ENCODE measurements at places on chromosomes 12 and 14.

DNA sequence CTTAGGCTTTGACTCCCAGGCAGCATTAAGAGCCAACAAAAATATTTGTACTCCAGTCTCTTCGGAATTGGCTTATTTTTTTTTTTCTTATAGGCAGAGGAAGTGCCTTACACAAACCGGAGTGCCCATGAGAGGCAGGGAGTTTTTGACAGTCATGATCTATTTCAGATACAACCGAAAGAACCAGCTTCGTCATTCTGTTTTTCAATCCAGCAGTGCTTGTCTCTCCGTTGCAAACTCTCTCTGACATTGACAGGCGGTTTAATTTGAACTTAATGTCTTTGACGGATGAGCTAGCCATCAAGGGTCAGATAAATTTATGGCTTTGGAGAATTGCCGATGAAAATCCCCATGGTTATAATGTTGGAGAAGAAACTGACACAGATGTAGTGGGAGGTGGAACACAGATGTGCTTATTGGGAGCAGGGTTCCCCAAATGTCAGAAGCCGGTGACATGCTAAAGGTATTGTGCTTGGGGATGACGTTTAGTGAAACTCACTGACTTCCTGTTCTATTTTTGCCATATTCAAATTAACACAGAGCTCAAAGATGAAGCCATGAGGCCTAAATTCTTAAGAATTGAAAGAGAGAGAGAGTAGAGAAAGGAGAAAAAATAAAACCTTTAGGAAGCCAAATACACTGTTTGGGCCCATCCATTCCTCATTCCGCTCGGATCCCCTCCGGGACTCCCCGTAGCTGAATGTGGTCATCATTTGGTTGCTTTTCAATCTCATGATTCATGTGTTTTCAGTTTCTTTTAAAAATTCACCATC lies 59.7 kb downstream of the PLXNC1 start:
- peak; percentile 20 for DNase-seq

- DNase-seq = no peak
These were observed 10.7 kb upstream of the GPR68 start for GRCh38 chr14:91255026-91255695.

DNA sequence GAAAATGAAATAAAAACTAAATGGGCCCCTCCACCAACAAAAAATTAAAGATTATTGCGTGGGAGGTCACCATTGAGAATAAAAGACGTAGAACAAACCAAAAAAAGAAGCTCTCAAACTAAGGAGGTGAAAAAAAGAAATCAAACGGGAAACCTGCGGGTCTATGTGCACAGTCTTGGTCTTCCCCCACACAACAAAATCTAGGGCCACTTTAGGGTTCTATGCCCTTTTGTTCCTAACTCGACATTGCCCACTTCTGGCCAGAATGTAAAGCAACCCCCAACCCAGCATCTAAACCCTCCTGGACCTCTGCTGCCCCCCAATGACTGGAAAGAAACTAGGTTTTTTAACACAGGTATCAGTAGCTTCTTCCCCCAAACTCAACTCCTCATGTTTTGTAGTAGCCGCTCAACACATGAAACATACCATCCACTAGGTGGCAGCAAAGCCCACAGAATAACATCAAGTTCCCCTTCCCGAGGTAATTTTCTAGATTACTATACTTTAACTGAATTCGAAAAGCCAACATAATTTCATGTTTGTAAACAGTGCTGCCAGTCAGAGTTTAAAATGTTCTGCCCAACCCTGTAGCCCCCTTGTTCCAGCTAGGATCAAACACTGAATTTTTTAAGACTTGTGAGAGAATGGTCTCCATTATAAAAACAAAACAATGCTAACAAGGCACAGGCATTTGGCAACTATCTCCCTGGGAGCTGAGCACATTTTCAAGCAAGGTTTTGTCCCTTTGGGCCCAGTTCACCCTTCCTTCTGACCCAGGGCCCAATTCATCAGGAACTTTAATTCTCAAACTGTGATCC lies 18.7 kb downstream of the DAD1 start:
- peak; percentile 70 for DNase-seq

DNA sequence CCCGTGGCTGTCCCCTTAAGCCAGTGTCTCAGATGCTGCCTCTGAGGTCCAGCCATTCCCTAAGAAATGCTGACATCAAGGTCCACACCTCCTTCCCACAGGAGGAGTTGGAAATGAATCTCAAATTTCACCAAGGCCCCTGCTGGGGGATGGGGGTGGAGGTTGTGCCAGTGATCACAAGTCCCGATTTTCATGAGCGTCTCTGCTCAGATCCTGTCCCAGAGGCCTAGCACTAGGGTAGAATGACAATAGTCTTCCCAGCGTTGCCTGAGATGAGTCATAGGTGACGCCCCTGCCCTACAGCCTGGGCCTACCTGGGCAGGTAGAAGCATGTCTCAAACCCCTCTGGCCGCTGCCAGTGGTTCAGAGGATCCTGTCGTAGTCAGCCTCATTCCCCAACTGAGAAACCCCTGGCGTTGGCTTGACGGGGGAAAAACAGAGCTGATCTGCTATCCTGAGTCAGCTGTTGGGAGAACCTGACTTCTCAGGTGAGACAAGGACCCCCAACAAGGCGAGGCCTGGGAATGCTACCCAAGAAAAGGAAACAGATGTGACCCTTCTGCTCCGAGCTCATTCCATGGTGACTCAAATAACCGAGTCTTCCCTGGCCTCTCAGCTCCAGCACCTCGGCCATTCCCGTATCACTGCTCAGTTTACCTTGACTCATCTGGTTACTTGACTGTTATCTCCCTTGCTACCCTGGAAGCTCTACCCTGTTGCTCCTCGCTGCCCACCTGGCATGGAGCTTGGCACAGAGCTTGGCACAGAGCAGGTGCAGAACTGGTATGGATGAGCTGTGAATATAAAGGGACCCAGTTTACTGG lies 21.8 kb upstream of the SPPL3 start:
- DNase-seq = no peak

DNA sequence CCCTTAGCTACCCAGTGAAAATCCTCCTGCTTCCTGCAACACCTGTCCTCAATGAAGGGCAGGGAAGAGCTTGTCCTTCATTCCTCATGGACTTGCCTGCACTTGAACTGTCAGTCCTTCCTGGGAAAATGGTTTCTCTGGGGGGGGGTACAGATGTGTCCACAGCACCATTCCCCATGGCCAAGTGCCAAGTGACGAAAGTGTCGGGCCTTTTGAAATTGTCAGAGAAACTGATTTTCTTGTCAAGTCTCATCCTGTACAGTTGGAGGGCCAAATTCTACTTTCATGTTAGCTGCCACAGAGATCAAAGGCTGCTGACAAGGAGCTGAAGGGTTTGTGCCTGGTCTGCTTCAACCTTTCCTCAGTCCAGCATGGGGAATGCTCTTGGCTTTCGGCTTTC lies 179.5 kb upstream of the PARP11 start:
- DNase-seq = no peak

- DNase-seq = no peak
These were observed 218.1 kb upstream of the RTL1 start for GRCh38 chr14:101121508-101122139.

DNA sequence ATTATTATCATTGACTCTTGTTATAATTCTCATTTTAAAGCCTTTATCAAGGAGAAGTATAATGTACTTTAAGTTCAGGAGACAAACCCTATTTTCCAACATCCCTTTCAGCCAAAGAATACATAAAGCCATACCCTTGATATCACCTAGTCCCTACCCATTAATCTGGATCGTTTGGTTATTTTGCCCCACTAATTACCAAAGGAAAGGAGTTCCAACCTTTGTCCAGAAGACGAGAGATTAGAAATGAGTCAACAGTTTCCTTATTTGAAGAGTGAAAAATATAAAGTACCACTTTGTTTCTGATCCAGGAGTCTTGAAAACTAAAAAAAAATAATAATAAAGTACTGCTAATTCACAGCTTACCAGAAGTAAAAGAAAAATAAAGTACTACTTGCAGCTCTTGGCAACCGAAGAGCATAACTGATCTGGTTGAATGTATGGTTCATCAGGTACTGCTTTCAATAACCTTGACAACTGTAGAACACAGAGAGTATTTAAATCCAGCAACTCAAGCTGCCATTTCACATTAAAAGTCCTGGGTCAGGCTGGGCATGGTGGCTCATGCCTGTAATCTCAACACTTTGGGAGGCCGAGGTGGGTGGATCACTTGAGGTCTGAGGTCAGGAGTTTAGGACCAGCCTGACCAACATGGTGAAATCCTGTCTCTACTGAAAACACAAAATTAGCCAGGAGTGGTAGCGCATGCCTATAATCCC lies 33.7 kb downstream of the LIMA1 start:
- DNase-seq = no peak

GRCh38 chr12:19220852-19221466 lies 91.4 kb downstream of the PLEKHA5 start:
- DNase-seq = peak; percentile 45

DNA sequence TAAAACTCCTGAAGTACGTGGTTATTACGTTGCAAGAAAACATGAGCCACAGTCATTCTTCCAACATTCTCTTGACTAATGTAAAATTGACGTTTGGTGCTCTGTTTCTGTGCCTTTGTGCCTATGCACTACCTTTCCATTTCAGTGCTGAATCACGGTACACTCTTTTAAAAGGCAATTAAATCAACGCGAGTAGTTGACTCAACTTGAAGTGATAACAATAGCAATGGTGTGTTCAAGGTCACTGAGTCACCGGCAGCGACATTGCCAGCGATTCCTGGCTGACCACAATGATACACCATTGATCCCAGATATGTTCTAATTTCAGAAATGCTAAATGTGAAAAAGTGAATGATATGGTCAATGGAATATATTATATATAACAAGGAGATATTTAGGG lies 17.8 kb downstream of the AK7 start:
- no peak for DNase-seq

GRCh38 chr12:12408265-12408690 lies 51.4 kb downstream of the BORCS5 start:
- DNase-seq = no peak

GRCh38 chr14:55382483-55382882 lies 29.1 kb downstream of the ATG14 start:
- DNase-seq = peak; percentile 61

DNA sequence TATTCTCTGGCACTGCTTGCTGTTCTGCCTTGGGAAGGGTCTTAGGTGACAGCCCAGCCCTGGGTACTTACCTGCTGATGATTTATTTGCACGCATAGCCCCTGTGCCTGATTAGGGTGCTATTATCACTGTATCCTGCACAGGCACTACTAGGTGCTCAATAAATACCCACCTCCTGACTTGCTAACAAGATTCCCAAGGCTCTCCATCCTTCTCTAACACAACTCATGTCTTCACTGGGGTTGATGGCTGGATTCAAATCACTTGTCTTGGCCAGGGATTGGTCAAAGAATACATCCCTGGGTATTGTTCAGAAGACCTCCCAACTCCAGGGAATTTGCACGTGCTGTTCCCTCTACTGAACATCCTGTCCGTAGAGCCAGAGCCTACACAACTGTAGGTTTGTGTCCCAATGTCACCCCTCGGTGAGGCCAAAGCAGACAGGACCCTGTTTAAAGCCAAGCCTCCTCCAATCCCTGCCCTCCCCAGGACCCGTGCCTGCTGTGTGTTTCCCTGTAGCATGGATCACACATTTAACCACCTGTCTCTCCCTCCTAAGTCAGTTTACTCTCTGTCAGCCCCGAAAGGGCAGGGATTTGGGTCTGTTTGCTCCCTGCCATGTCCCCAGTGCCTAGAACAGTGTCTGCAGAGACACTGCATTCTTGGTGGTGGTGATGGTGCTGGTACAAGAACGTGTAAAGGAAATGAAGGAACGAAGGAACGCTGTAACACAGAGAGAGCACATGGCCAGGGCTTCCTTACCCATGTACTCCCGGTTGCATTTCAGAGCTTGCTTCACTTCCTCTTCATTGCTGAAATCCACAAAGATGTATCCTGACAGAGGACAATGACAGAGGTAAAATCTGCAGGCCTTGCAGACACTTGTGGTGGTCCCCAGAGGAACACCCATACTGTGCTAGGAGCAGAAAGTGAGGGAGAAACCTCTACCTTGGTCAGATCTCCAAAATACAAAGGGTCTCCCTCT lies 16.5 kb downstream of the RBM19 start:
- DNase-seq = no peak

GRCh38 chr14:102417646-102418045 lies 54.9 kb downstream of the TECPR2 start:
- DNase-seq = no peak

DNA sequence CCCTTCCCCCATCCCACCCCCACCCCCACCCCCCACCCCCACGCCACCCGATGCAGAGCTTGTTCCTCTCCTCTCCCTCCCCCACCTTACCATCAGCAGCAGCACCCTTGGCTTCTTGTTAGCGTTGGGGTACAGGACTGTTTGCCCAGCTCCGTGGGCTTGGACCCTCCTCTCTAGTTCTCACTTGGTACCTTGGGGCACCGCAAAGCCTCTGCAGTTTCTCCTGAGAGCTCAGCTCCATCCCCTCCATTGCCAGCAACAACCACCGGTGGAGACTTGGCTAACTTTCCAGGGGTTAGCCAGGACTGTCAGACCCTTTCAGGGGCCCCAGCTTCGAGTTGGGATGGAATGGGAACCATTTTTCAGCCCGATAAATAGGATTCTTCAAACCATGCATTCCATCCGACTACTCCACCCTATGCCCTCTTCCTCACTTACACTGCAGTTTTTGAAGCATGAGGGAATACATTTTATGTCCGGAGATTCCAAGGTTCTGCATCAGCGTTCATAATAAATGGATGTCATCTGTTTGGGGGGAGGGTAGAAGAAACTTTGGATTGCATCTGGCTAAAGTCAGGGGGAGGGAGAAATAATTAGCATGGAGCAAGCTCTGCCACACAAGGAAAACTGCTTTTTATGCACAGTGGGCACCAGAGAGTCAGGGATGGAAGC lies 1.1 kb downstream of the SCN8A start:
- no peak for DNase-seq

DNA sequence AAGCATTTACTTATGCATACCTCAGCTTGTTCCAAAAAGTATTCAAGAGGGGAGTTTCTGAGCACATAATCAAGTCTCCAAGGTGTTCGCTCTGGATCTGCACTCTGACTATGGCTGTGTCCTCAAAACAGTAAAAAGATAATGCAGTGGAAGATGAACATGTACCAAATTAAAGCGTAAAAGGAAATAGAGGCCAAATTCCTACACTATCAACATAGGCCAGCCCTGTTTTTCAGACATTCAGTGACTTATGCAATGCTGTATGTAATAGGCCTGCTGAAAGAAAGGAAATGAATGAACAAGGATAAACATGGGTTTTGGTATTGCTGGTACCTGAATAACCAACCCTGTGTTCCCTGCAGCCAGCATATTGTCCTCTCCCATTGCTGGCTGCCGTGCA lies 115.7 kb downstream of the SAMD4A start:
- DNase-seq = no peak

DNA sequence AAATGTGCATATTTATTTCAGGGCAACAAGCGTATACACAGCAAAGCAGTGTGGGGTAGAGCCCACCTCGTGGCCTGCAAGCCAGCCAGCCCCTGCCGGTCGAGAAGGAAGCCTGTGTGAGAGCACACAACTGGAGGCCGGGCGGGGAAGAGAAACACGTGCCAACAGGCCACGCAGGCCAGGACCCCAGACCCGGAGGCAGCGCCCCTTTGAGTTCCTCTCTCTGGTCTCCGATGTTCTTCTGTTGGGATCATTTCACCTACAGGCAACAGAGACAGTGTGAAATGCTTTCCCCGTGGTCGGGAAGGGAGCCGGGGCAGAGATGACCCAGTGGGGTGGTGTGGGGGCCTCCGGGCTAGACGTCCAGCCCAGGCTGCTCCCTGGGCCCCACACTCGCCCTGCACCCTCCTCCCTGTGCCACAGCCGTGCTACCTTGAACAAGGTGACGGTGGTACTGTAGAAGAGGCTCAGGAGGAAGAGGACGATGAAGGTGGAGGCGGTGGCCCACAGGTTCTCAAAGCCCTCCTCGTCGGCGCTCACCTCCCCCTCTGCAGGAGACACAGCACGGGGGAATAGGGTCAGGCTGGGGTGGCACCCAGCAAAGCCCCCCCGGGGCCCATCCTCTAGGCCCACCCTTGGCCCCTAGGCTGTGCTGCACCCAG lies 325.5 kb downstream of the TMEM121 start:
- DNase-seq = no peak
